ENCODE measurements at places on chromosomes 4 and X. TPM values are rescaled to one million over a fixed set of nuclear protein-coding genes. Genes with fewer than 3 reads are reported as not detected.

Gene CDS1
- 24.4 TPM for total RNA-seq

Gene SHROOM3
- total RNA-seq = 62.0 TPM

Gene PNMA6A
- 1.2 TPM for total RNA-seq

Gene RAI2
- total RNA-seq = 26.5 TPM

Gene NAP1L3
- total RNA-seq = 0.95 TPM

Gene TCP11X2
- total RNA-seq = 0.27 TPM

Gene TMSB15C
- 1.2 TPM for total RNA-seq

DNA sequence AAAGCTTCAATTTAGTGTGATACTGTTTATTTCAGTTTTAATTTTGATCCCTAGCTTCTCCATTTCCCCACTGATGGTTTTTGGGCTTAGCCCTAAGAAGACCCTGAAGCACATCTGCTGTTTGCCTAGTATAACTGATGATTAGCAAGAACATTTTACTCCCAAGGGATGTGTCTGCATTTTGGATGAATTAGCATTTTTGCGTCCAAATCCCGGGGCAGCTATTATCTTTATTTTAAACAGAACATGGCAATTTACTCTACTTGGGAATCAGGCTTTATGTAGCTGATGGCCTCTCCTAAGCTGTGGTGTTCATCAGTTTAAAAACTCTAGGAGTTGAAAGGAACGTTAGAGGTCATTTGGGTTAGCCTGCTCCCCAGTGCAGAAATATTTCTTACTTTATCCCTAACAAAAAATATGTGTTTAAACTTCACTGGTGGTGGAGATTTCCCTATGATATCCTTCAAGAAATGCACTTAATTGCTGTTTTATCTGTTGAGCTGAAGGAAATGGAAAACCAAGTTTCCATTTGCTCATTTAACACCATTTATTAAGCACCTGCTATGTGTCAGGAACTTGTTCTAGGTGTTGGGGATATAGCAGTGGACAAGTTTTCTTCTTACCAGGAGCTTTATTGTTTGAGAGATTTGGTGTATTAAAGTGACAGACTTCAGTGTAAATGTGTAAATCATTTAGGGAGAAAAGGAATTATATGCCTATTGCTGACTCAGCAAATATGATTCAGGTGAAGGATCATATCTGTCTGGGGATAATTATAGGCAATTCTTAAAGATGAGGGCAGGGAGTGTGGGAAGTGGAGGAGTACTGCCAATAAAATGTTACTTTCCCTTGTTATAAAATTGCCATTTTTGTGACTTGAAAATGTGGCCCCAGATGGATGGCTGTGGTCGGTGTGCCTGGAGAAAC is 3.4 kb downstream of the SEPTIN11 start:
- DNase-seq = no peak

DNA sequence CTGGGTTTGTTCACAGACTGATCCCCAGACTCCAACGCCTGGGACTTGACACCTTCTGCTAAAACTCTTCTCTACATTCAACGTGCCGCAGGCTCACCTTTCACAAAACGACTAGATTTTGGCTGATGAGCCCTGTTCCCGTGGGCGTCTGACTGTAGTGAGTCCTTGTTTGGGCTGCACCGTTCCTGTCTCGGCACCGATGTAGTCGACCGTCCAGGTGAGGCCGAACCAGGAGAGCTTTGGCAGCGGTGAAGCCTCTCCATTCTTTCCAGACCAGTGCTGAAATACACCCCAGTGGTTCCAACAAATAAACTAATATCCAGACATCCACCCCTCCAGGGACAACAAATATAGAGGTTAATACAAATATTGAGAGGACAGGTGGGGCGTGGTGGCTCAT is 45.0 kb upstream of the TLR3 start:
- DNase-seq = no peak

DNA sequence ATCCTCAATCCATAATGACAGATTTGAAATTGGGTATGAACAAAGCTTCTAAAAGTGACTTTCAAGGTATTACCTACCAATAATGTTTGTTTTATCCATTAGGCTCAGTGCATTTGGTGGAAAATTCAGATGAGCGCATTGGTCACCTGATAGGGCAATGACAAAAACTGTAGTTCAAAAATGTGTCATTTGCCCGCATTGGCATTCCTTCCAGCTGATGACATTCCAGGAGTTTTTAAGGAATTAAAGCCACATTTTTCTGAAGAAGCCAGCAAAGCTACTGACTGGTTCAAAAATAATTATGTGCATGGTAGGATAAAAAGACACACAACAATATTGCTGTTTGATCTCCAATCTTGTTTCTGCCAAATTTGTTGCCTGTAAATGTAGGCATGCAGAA is 473.4 kb upstream of the CPEB2 start:
- no peak for DNase-seq

DNA sequence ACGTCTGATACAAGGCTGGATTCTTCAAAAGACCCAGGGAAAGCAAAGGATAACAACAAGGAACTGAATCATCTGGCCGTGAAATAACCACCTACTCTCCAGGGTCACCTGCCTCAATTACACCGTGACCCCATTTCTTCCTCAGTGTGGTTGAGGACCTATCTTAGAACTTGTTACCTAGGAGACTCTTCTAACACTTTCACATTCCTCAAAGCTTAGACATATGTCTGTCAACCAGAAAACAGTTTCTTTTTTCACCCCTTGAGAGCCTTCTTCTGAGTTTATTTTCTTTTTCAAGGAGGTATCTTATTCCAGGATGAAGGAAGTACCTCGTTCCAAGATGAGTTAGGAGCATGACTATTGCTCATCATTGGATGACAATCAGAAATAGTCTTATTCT is 337.8 kb downstream of the ARHGAP24 start:
- DNase-seq = no peak

DNA sequence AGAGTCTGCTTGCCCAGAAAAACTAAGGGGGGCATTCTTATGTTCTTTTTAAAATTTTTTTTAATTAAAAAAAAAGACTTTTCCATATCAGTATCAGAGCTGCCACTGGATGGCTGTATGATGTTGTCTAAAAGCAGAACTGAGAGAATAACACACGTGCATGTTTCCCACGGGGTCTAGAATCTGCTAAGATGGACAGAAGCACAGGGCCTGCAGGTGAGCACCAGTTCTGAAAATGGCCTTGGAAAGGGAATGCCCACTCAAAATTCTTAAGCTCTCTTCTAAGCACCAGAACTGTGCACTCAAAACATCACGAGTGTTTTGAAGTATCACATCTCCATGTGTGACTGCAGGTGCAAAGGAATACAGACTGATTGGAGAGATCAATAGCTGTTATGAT is 61.1 kb downstream of the ARAP2 start:
- no peak for DNase-seq

DNA sequence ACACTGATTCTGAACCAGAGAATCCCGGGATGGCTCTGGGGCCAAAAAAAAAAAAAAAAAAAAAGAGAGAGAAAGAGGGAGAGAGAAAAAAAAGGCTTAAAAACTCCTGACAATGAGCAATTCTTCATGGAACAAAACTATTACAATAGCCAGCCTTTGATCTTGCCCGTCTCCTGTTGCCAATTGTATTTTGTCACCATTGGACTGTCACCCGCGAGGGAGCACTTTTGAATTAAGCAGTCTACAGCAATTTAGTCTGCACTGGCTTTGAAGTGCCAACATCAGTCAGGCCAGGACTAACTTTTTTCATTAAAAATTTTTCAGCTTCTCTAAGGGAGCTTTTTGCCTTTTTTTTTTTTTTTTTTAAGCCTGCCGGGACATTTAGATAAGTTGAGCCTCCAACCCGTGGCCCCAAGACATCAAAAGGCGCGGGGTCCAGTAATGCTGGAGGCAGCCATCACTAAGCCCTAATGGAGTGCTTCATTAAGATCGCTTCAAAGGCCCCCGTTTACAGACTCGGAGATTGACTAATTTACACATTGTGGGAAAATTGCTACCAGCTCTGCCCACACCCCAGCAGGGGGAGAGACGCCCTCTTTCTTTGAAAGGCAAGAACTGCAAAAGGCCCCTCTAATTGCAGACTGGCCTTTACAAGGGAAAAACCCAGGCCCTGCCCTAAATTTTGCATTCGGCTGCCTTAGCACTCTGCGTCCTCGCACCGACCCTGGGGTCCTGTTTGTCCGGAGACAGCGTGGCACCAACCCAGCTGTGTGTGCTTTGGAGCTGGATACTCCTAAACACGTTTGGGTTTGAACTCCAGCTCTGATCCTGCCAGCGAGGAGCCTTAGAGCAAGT is 98.1 kb upstream of the MSX1 start:
- no peak for DNase-seq

GRCh38 chr4:56757261-56757746 is 64.2 kb downstream of the SPINK2 start:
- no peak for DNase-seq

GRCh38 chr4:104975617-104976016 is 171.1 kb upstream of the TET2 start:
- no peak for DNase-seq

DNA sequence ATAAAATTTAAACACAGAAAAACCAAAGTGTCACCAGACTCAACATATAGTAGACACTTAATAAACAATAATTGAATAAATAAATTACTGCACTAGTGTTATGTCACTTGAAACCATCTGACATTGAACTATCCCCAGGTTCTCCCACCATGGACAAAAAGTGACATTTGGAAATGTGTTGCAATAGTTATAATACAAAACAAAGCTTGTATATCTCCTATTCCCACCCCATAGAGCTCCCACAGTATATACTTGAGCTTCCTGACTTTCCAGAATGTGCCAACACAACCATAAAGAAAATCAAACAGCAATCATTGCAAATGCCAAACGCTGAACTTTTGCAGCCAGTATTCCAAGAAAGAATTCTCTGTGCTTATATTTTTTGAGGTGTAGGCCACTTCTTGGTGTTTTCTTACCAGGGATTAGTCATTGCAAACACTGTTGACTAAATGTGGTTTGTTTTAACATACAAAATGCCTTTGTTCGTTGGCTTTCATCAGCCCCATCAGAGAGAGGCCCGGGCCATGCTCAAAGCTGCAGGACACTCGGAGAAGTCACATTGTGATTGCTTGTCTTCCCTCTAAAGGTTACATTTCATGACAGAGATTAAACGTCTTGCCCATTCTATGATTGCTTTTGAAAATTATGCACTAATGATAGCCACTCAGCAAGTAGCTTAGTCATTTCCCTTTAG is 33.8 kb downstream of the PPARGC1A start:
- DNase-seq = no peak

- DNase-seq = no peak
Observed at GRCh38 chrX:76064825-76065224, 108.0 kb upstream of the PBDC1 start.

DNA sequence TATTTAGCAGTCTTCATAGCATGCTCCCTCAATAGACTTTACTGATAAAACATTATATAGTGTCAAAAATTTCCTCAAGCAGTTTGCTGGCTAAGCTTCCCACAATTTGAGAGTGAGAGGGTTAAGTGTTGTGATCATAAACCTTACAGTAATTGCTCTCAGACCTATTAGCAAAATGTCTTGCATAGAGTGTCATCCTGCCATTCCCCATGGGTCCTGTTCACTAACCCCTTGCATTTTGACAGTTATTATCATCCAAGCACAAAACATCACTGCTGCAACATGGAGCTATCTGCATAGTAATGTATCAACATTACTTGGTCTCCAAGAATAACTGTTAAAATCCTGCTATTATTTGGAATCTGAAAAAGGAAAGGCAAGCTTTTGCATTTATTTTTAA is 196.1 kb upstream of the GK2 start:
- DNase-seq = no peak

DNA sequence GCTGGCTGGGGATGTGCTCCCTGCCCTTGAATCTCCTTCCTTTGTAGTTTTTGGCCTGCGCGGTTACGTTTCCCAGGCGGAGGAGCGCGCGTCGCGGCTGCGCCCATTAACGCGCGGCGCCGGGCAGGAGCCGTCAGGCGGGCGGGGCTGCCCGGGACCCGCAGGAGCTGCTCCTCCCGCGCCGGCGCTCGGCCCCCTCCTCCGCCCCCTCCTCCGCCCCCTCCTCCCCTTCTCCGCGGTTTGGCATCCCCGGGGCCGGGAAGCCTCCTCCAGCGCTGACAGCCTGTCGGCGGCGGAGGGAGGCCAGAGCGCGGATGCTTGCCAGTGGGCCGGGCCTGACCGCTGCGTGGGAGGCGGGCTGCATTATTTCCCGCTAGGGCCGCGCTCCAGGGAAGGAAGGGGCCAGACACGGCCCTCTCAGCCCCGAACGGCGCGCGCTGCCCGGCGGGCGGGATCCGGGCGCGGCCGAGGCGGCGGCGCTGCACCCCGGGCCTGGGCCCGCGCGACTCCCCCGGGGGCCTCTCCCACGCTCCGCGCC is at the start of gene DCLK2:
Gene DCLK2, plus strand, starts transcription at position 405 of the 538 bp plus-strand sequence. CDS start 583 bp downstream, outside the sequence.
- DNase-seq = peak; percentile 76

DNA sequence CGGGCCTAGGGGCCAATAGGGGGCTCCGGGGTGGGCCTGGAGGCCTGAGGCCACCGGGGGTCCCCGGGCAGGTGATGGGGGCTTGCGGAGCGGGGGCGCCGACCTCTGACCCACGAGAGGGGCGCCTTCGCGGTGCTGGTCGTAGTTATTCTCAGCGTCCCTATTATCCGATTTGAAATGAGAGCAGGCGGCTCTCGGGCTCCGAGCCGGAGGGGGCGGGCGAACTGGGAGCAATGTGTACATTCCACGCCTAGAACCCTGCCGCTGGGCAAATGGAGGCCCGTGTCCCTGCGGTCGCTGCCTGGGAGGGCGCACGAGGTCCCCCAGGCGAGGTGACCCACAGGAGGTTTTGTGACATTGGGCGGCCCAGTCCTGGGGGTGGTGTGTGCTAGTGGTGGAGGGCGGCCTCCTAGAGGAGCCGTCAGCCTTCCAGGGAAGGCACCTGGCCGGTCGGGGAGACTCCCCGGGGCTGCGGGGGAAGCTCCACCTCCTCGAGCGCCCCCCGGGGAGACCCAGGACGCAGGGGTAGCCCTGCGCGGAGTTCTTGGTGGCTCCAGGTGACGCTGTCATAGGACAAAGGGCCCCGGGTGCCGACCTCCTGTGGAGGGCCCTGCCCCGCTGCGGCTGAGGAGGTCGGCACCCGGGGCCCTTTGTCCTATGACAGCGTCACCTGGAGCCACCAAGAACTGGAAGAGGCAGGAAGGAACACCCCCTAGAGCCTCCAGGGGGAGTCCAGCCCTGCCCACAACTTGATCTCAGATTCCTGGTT is 102.6 kb upstream of the PRKX start:
- DNase-seq = peak; percentile 67

- DNase-seq = peak; percentile 14
Observed at GRCh38 chr4:10082047-10082446, 34.6 kb downstream of the WDR1 start.

DNA sequence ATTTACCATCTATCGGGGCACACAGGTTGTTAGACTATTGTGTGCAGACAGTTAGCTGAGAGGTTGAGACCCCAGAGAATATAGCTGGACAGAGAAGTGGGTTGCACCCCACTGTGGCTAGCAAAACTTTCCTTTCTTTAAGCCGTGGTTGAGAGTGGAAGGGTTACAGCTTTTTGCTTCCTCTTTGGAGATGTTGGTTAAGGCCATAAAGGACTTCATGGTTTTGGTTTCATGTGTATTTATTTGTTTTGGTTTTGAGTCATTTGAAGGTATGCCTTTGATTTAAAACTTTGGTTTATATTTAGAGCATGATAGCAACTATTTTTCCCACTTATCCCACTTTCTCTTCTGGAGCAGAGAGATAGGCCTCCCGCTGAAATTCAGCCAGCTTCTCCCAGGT is 274.3 kb upstream of the IL1RAPL1 start:
- no peak for DNase-seq

- no peak for DNase-seq
Observed at GRCh38 chr4:16530688-16531635, 304.7 kb upstream of the TAPT1 start.

GRCh38 chrX:56233100-56233499 is 944 bp downstream of the KLF8 start:
- no peak for DNase-seq
